ENCODE measurements at places on chromosomes 13 and 19.

- no peak for DNase-seq
Measured at GRCh38 chr13:38879278-38879677, 111.4 kb downstream of the STOML3 start.

- peak; percentile 78 for DNase-seq
Measured at GRCh38 chr13:26253787-26254582, at the start of gene CDK8. TSS of gene CDK8 (plus strand) at chr13:26254129. CDS start at chr13:26254642, 513 bp downstream.

DNA sequence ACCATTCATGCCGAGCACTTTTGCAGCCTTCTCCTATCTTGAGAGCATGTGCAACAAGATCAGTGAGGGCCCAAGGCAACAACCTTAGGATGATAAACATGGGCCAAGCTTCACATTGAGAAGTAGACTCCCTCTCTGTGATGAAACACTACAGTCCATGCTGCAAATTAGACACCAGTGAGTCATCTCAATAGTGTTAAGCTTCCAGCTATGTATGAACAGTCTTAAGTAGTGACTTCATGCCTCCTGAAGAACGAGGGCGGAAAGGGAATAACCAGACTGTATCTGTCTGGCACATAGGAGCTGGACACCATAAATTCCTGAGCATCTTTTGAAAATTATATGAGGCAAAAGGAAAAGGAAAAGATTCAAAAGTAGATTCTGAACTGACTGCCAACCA is 309.9 kb upstream of the SLITRK1 start:
- DNase-seq = no peak

DNA sequence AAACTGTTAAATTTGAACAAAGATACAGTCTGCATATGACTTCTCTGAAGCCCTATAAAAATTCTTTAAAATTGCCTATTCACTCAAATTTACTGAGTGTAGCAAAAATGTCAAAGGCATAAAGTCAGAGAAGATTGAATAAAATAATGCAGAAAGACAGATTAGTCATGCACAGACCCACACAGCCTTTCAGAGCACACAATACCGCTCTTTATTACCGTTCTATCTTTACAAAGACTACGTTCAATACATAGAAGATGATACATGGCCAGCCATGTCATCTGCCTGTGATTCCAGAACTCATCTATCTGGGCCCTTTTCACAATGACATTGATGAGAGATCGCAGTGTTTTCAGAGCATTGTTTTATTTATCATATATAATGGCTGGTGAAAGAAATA is 107.2 kb downstream of the URI1 start:
- no peak for DNase-seq

DNA sequence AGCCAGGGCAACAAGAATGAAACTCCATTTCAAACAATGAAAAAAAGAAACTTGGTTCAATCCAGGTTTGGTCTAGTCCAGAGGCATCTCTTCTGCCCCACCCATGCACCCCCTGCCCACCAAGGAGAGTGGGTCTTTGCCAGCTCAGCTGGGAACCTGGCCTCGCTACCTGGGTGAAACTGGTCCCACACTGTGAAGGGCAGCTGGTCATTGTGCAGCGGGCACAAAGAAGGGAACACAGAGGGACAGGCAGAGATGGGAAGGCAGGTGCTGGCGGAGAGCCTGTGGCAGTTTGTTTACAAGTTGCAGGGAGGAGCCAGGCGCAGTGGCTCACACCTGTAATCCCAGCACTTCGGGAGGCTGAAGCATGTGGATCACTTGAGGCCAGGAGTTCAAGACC is 50.2 kb downstream of the CPAMD8 start:
- no peak for DNase-seq

DNA sequence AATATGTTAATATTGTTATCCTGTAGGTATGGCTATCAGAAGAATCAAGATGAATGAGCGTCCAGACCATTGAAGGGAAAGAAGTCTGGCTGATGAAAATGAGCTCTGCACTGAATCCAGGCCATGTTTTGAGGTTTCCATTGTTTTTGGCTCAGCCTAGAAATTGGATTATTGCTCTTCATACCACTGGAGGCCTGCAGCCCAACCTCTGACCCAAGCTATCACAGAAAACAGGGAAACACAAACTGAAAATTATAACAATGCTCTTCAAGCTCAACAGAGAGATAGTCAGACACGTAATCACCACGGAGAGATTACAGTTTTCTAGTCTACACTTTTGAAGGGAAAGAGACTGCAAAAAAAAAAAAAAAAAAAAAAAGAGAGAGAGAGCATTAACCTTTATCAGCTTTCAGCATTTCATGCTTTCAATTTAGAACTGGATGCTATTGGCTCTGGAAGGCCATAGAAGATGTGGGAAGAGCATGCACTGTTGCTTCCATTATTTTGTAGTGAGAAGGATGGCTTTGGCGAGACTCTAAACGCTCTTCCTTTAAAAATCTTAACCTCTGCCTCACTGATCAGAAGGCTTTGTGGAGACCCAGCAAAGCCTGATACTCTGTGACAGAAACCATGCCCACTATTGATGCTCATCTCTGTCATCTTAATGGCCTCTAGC is 10.8 kb downstream of the EDNRB start:
- DNase-seq = no peak

GRCh38 chr13:101623470-101624209 is 171.2 kb downstream of the ITGBL1 start:
- no peak for DNase-seq

GRCh38 chr13:42327725-42328124 is 55.8 kb downstream of the AKAP11 start:
- DNase-seq = no peak

DNA sequence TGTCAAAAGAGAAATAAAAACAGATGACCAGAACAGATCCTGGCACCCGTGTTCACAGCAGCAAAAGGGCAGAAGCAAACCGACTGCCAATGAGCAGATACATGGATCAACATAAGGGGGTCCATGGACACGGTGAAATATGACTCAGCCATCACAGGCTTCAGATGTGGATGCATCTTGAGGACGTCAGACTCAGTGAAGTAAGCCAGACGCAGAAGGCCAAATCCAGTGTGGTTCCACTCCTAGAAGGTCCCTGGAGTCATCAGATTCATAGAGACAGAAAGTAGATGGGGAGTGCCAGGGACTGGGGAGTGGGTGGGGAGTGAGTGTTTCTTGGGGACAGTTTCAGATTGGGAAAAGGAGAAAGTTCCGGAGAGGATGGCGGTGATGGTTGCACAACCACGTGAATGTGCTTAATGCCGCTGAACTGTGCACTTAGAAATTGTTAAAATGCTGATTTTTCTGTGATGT is 28.8 kb upstream of the SEMA6B start:
- DNase-seq = no peak

- DNase-seq = peak; percentile 98
Measured at GRCh38 chr19:35717665-35718344, at the start of gene KMT2B. TSS of gene KMT2B (plus strand) at chr19:35718003. CDS start at chr19:35718019, 16 bp downstream.

- DNase-seq = no peak
Measured at GRCh38 chr13:71876648-71877255, 9.7 kb upstream of the DACH1 start.

DNA sequence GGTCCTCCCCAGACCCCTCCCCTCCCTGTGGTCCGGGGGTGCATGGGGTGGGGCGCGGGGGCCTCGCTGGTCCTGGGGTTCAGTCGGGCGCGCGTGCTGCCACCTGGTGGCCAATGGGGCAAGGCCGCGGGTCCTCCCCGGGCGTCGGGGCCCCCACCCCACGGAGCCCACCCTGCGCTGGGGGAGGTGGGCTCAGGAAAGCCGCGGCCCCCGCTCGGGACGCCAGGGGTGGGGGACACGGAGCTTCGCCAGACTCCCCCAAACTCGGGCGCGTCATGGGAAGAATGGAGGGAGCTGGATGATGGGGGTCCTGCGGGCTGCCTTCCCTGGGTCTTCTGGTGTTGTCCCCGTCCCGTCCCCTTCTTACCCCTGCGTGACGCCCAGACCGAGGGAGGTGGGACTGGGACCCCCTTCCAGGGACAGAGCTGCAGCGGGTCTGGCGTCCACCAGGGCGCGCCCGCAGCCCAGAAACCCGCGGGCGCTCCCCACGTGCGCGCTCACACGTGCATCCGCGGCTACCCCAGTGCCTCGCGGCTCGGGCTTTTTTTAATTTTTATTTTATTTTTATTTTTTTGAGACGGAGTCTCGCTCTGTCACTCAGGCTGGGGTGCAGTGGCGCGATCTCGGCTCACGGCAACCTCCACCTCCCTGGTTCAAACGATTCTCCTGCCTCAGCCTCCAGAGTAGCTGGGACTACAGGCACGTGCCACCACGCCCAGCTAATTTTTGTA is 19.8 kb upstream of the TCF3 start:
- DNase-seq = no peak

GRCh38 chr13:31408927-31409326 is 209.2 kb downstream of the B3GLCT start:
- no peak for DNase-seq

- DNase-seq = no peak
Measured at GRCh38 chr13:99063178-99063577, 85.3 kb upstream of the DOCK9 start.

GRCh38 chr19:2083174-2083854 is 12.8 kb downstream of the MOB3A start:
- no peak for DNase-seq

DNA sequence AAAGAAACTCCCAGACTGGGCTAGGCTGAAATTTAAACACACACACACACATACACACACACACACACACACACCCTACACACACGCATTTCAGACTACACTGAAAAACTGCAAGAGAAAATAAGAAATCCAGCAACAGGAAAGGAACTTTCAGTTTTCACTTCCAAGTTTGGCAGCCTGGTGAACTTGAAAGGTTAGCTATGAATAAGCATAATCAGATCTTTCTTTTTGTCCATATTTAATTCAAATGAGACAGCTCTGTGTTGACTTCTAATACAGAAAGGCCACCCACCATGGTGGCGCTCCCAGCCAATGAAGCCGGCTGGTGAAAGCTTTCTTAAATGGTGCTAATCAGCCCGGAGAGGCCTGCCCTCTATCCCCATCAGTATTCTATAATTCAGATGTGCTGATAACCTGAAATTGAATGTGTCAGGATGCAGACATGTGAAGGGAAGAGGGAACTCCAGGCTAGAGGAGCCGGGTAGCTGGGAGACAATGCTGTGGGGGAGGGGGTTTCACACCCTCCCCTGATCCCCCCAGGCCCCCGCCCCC is 108.3 kb upstream of the ZNF536 start:
- no peak for DNase-seq

DNA sequence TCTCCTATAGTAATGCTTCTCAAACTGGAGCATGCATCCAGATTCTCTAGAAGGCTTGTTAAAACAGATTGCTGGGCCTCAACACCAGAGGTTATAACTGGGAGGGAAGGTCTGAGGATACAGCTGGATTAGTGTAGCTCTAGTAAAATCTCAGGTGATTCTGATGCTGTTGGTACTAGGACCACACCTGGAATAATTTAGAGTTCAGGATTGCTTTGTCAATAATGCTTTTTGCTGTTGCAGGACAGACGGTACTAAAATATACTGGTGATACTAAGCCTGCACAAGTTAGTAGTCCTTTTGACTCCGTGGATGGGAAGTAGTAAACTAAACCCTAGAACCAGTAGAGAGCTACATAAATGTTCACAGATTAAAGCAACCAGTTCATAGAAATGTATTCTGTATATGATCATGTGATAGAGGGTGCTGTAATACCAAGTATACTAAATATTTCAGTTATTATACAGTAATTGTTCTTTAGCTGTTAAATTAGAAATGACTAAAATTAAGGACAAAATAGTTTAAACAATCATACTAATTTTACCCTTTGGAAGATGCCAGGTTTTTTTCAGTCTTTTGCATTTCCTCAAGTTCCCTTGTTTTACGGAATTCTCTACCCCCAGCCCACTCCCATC is 258.2 kb upstream of the STARD13 start:
- no peak for DNase-seq

- DNase-seq = no peak
Measured at GRCh38 chr13:98240135-98240534, 63.1 kb upstream of the RNF113B start.

DNA sequence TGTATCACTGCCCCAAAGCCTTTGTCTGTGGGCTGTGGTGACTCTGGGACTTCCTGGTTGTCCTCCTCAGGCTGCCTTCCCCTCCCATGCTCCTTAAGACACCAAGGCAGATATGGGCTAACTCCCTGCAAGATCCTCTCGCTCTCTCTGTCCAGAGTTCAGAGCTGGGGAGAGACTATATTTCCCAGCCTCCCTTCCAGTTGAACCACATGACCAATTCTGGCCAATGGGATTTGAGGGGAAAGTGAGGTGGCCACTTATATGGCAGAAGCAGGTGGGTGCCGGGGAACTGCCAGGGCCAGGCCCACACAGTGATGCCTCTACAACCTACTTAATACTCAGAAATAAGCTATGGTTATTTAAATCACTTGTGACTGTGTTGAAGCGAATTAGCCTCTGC is 16.2 kb upstream of the ANGPTL8 start:
- no peak for DNase-seq

DNA sequence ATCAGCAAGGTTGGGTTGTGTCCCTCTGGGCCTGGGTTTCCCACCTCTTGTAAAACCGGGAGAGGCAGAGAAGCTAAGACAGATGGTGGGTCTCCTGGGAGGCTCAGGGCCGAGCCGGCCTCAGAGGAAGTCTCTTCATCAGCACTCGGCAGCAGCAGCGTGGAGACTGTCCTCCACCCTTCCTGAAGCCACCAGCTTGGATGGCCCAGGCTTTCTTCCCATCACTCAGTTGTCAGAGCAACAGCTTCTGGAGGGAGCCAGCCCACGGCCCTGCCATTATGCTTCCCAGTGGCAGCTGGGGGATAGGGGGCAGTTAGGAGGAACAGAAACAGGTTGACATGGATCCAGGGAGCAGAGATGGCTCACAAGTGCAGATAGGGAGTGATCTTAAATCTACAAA is 191.0 kb downstream of the KATNAL1 start:
- no peak for DNase-seq
